Central memory CD4-positive, alpha-beta T cell (primary cell): ENCODE measurements at places on chromosomes 1 and 21.

DNA sequence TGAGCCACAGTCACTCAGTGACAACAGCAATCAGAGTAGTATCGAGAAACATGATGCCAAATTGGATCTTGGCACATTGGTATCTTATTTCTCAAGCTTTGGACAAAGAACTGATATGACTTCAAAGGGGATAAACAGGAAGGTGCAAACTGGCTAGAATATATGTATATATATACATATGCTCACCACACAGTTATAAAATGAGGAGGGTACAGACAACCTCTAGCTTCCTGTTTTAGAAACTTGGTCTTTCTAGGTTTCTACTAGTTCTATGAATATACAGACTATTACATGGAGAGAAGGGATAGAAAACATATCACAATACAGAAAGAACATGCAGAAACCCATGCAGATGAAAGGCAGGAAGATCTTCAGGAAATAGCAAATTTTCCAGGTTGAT, 292.1 kb upstream of the SNX7 start:
- no peak for DNase-seq

GRCh38 chr1:31376375-31377134, 3.7 kb upstream of the FABP3 start:
- no peak for DNase-seq

GRCh38 chr1:39297551-39297950, 93.1 kb downstream of the MACF1 start:
- no peak for DNase-seq

- no peak for DNase-seq
Measured at GRCh38 chr1:116984406-116985160, 17.0 kb upstream of the CD101 start.

- no peak for DNase-seq
Measured at GRCh38 chr1:216739793-216740192, 16.6 kb upstream of the ESRRG start.

- no peak for DNase-seq
Measured at GRCh38 chr1:162587347-162587746, 25.8 kb downstream of the UAP1 start.

- no peak for DNase-seq
Measured at GRCh38 chr1:209926045-209926444, 12.0 kb upstream of the SYT14 start.
